ENCODE measurements at places on chromosomes 1 and 21.

GRCh38 chr1:20343149-20343937 lies 52.7 kb downstream of the VWA5B1 start:
- DNase-seq = no peak

DNA sequence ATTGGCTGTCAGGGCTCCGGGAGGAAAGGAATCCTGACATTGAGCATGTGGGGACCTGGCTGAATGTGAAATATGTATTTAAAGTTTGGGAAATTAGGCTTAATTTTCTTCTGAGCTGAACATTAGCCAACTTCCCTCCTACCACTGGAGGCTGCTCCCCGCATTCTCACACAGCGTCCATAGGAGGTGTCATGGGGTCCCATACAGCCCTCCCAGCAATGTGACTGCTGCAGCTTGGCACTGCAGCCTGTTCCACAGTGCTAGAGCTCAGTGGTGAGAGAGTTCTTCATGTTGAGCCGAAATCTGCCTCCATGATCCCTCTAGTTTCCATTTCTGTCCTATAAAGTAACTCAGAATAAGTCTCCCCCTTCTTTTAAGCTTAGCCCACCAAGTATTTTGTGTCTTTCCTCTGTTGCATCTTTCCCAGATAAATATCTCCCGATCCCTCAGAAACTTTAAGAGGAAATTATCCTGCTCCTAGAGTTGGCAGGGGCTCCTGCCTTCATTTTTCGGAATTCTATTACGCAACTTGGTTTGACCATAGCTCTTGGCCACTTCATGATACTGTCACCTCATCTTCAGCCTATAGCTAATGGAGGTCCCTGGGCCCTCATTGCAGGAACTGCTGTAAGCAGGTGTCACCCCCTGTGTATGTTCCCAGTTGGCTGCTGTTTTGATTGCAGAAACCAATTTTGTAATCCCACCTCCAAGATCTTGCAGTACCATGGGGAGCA lies 2.0 kb downstream of the FCRL6 start:
- no peak for DNase-seq

GRCh38 chr1:68270951-68271350 lies 38.6 kb upstream of the WLS start:
- DNase-seq = no peak

DNA sequence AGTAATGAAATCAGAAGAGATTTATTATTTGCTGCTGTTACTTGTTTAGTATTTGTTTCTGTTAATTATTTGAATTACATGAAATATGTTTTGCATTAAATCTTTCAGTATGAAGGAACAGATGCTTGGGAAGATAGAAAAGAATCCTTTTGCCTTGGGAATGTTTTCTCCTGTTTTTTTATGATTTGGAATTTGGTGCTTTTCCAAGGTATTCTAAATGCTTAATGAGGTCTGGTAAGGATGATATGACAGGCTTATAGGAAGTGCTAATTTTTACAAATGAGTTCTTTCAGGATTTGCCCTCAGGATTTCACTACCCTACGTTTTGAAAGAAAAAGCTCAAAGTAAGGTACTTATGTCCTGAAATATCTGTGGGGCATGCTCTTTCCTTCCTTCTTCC lies 25.6 kb upstream of the ST6GALNAC3 start:
- no peak for DNase-seq

DNA sequence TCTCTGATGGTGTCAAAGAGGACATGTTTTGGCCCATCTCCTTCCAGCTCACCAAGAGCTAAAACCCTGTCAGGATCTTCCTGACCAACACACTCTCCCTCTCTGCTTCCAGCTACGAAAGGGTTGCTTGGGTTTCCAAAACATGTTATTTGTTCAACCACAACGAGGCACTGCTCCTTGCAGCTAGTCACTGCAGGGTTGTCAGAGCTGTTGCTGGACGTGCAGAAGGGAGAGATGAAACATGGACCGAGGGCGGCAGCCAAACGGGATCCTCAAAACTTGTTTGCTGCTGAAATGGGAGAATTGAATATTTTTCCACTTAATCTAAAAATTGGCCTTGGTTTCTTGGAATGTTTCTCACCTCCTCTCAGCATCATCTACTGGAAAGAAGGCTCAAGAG lies 12.4 kb downstream of the ZBTB18 start:
- no peak for DNase-seq

DNA sequence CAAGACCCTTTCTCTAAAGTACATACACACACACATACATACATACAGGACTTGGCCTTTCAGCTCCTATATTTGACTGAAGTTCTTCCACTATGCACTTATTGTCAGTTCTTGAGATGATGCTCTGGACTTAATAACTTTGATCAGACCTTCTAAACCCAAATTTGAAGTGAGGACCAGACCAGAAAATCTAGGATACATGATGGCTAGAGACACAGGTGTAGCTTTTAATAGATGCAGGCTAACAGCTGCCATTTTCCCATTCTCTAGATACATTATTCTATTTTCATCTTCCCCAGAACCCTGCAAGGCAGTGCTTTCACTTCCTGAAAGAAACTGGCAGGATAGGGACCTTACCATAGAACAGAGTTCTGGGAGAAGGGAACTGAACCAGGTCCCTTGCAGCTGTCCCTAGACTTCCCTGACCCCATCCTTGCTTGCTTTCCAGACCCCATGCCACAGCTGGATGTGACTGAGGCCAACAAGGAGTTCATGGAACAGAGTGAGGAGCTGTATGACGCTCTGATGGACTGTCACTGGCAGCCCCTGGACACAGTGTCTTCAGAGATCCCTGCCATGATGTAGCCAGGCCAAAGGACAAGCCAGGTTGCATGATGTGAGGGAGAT lies 14.9 kb upstream of the RAB42 start:
- no peak for DNase-seq

DNA sequence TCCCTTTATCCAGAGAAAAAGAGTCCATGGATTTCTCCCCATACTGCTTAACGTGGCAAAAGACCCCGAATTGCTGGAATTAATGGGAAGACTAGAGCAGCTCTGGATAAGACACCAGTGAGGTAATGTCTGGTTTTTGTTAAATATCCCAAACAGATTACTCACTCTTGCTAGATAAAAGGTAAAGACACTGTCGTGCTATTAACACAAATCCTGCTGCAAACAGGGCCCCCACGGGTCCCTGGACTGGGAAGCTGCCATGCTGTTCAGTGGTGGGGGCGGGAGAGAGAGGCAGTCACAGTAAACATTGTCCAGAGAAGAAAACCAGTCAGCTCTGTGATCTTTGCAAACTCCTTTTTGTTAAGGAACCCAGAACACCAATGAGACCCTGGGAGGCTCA lies 15.2 kb upstream of the SRP9 start:
- DNase-seq = no peak

- no peak for DNase-seq
These were observed 39.9 kb downstream of the STUM start for GRCh38 chr1:226588484-226588883.

- DNase-seq = no peak
These were observed 90.0 kb upstream of the LYPLAL1 start for GRCh38 chr1:219083631-219084030.
